ENCODE measurements at places on chromosomes 7 and 10.
A peak's percentile ranks its signal among the peaks of the same experiment; 100 is the strongest.

DNA sequence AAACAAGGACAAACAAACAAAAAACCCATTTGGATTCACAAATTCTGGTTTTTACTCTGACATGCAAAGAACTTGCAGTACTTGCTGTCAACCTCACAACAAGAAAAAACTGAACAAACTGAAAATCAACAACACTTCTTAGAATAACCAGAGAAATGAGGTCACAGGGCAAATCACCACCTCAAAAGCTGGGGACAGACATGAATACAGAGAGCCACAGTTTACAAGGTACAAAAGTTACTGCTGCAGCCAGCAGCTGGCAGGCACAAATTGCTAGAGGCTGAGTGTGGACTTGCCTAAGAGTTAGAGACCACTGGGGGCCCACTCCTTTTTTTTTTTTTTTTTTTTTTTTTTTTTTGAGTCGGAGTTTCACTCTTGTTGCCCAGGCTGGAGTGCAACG, 15.0 kb upstream of the RNF32 start:
- DNase-seq, result no peak

GRCh38 chr7:107461938-107462533, 7.8 kb upstream of the GPR22 start:
- no peak for DNase-seq

GRCh38 chr7:71793251-71793650, 618.9 kb downstream of the CALN1 start:
- no peak for DNase-seq

GRCh38 chr7:31664890-31665289, 22.1 kb upstream of the PPP1R17 start:
- no peak for DNase-seq

GRCh38 chr10:129029851-129030602, 437.0 kb upstream of the MGMT start:
- no peak for DNase-seq

- DNase-seq, result no peak
Measured at GRCh38 chr7:74083928-74084721, 521 bp downstream of the LIMK1 start.

GRCh38 chr7:37669818-37670217, 13.7 kb upstream of the GPR141 start:
- DNase-seq, result no peak

GRCh38 chr7:34751725-34752643, 94.0 kb downstream of the NPSR1 start:
- DNase-seq, result no peak

DNA sequence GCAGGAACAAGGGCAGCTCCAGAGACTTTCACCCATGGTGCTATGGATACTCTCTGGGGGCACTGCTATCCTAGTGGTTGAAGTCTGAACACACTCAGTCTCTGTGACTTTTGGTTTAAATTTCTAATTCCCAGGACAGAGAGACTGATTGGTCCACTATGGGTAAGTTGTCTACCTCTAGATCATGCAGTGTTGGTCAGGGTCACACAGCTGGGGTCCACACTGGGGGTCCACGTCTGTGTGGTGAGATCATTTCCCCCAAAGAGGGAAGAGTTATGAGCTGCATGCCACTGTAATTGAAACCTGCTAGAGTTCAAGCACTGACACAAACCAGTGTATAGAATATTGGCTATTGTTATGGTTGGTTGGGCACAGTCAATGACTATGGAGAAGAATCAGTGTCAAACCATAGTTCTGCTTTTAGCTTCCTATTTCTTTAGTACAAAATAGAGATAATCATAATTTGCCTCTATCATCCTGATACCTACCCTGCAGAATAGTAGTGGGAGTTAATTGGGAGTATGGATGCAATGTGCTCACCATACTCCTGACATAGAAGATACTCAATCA, 101.6 kb downstream of the PRTFDC1 start:
- DNase-seq, result no peak

DNA sequence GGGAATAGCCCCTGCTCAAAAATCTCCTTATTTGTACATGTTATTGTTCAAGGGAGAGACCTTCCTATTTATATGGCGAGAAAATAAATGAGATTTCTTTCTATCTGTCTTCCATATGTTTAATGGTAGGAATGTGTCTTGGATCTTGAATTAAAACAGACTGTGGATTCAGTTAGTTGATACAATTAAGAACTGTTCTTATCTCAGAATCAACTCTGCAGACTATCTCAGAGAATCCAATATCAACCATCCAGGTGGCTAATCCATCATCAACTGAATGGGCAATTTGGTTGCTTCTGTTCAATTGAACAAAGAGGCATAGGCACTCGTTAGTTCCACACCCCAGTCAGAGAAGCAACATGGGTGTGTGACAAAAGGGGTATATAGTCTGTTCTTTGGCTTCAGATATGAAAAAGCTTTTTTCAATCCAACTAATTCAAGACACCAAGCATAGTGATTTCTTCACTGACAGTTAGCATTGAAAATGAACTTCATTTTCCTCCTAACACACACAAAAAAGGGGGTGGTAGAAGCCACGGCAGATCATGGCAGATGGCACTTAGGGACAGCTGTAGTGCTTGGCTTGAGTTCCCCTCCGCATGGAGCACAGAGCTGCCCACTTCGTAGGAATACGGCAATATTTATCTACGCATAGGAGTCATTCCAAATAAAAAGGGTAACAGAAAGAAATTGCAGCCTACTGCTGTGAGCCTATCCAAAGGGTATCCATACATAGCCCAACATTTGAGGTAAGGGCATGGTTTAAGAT, 135.9 kb downstream of the KIAA1217 start:
- no peak for DNase-seq

DNA sequence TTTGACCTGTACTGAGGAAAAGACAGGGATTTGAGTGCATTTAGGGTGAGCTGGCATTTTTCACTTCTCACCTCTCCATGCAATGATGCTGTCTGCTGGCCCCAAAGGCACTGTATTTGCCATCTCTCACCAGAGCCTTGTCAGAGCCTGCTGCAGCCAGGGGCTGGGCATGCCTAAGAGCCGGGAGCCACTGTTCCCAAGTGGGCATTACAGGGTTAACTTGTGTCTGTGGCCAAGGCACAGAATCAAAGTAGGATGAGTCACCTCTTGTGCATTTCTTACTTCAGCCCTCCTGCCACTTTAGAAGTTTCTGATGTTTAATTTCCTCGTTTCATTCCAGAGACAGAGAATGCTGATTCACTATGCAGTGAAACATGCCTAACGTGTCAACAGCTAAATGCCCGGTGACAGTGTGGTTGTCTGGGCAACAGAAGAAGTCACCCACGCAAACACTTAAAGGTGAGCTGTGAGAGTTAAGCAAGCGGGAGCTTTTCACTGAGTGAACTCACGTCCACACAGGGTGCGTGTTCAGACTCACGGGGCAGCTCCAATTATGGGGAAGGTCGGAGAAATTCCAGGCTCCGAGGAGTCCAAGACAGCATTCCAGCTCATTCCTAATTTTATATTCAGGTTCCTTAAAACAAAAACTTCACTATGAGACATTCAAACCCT, 57.1 kb upstream of the IGFBP3 start:
- DNase-seq, result peak; percentile 13

- DNase-seq, result peak; percentile 56
Measured at GRCh38 chr7:78019447-78020135, 221.0 kb downstream of the PHTF2 start.

DNA sequence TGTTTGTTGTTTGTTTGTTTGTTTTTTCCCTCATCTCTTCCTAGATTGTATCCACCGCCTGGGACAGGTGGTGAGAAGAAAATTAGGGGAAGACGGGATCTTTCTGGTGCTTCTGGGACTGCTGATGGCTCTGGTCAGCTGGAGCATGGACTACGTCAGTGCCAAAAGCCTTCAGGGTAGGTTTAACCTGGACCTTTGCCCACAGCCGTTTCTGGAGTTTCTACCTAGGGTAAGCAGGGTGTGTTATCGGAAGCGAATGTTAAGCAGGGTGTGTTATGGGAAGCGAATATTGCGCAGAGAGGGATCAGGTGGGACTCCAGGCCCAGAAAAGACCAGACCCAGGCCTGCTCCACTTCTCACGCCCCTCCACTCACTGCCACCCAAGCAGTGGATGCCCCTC, 4.7 kb downstream of the CLCN1 start:
- DNase-seq, result no peak

DNA sequence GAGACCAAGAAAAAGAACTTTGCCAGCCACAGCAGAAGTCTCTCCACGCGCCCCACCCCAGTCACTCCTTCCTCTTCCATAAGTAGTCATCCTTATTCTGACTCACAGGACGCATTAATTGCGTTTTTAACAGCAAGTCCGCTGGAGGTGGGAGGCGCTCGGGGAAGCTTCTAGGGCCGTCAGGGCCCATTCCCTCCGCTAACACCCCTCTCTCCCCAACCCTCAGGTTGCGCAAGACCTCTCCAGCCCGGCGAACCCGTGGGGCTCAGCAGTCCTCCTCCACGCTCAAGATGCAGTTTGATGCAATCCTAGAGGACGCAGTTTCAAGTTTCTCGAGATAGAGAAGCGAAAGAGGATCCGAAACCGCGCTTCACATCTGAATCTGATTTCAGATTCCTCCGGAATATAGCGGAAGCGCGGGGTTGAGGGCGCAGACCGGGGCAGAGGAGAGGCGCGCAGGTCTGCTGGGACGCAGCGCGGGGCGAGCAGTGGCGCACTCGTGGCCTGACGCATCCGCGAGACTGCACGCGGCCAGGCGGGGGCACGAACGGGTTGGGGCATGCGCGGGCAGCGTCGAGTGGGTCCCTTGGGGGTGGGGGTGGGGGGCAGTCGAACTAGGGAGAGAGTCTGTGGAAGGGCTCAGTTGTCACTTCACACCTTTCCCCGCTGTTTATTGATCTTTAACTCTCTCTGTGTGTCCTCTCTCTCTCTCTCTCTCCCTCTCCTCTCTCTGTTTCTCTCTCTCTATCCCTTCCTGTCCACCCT, 37.8 kb upstream of the PSAP start:
- peak; percentile 59 for DNase-seq

- DNase-seq, result no peak
Measured at GRCh38 chr10:125222515-125223308, 62.3 kb upstream of the CTBP2 start.

DNA sequence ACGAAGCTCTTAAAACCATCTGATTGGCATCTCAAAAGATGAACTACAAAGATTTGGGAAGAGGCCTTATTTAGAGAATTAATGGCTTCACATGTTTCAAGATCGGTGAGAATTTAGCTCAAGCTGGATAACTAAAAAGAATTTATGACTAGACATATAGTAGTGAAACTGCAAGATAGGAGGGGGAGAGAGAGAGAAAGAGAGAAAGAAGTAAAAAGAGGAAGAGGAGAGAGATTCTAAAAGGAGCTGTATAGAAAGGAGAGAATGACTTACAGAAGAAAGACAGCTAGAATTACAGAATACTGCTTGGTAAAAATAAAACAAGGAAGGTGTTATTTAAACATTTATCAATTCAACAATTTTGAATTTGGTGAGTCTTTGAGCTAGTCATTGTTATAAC, 592.3 kb downstream of the SH2D4B start:
- no peak for DNase-seq

- no peak for DNase-seq
Measured at GRCh38 chr7:71221049-71221448, 89.1 kb downstream of the GALNT17 start.

GRCh38 chr7:47893721-47894365, 54.4 kb downstream of the PKD1L1 start:
- no peak for DNase-seq

GRCh38 chr7:85021101-85021704, 165.7 kb downstream of the SEMA3D start:
- DNase-seq, result no peak

GRCh38 chr7:29596593-29597178, 33.1 kb downstream of the PRR15 start:
- DNase-seq, result no peak

GRCh38 chr10:109871476-109871875, 51.8 kb downstream of the XPNPEP1 start:
- no peak for DNase-seq
